ENCODE measurements at places on chromosomes 1 and 21. TPM values are rescaled to one million over a fixed set of nuclear protein-coding genes. Genes with fewer than 3 reads are reported as not detected.

GRCh38 chr1:70764747-70765146 is 282.9 kb downstream of the PTGER3 start:
- DNase-seq = no peak

- no peak for DNase-seq
Observed at GRCh38 chr1:169694304-169695075, 16.9 kb downstream of the SELL start.

- DNase-seq = no peak
Observed at GRCh38 chr1:225824533-225824941, 14.6 kb downstream of the EPHX1 start.

- DNase-seq = no peak
Observed at GRCh38 chr1:61585714-61586113, 139.2 kb downstream of the TM2D1 start.

Gene KCNJ10
- total RNA-seq = not detected

GRCh38 chr1:12409681-12410080 is 179.9 kb downstream of the VPS13D start:
- no peak for DNase-seq

DNA sequence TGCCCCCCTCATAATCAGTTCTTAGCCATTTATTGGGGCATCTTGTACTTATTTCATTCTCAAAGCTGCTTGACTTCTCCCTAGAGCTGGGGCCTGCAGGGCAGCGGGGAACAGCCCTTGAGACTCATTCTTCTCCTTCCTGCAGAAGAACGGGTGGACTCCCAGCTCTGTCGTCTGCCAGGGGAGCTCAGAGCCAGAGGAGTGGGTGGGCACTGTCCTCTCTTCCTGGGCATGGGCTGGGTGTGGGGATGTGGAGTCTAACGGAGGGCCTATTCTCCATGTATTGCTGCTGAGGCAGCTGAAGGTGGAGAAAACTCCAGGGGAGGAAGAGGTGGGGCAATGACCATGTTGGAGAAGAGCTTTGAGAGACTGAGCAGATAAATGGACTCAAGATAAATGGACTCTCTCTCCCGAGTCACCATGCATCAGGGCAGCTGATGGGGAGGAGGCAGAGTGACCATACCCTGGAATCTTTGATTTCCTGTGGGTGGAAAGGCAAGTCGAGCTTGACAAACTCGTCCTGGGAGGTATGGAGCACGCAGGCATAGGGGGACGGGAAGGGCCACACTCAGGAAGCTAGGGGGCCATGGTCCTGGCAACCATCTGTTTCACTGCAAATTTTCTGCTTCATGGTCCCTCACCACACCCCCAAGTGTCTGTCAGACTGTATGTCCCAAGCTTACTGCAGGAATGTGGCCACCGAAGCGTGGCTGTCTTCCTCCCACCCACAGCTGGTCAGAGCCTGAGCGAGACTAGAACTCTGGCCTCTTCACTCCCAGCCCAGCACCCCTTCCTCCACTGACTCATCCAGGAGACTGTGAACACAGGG is 56.9 kb upstream of the ATP2B4 start:
- peak; percentile 83 for DNase-seq

Gene ST6GALNAC5
- total RNA-seq = 3.4 TPM

DNA sequence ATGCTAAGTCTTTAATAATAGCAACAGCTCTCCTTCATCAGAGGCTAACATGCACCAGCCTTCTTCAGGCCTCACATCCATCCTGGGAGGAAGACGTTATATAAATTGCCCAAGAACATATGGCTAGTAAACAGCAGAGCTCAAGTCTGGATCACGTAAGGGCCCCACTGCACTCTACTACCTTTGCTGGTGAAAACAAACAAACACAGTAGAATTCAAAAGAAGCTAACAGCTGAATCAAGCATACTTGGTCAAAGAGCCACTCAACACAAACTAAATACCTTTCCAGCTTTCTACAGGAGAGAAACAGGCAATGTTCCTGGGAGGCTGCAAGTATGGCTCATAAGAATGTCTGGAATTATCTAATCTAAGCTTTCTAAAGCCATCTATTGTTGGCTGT is 66.0 kb downstream of the WLS start:
- DNase-seq = no peak

DNA sequence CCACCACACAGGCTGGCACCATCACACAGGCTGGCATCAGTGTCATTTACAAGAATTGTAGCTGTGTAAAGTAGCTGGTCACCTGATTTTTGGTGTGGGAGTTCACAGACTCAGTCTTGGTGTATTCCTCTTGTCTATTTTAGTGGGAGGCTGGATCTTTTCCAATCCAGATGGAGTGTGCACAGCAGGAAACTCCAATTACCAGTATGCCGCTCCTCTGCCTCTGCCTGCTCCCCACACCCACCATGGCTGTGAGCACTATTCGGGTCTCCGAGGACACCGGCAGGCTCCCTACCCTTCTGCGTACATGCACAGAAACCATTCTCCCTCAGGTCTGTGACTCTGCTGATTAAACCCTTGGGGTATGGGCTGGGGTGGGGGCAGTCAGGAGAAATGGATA is 24.2 kb downstream of the TBX19 start:
- DNase-seq = no peak

Gene KCNE2
- not detected for total RNA-seq

GRCh38 chr1:53575141-53575954 is 116.1 kb downstream of the DMRTB1 start:
- DNase-seq = no peak

Gene SLC6A17
- total RNA-seq = 0.54 TPM

DNA sequence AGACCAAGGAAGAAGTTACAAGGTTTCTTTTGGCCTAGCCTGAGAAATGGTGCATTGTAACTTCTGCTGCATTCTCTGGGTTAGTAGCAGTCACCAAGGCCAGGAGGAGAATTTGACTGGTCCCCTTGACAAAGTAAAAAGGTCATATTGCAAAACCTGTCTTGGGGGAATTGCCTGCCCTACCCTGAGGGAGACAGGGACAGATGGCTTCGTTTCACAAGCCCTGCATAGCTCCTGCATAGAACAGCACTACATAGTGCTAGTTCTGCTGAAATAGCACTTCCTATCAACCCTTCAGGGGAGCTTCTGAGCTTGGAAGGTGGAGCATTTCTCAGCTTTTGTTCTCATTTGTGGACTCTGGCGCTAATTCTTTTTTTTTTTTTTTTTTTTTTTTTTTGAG is 20.4 kb upstream of the AK2 start:
- DNase-seq = no peak

GRCh38 chr1:156074661-156075060 is 7.6 kb downstream of the MEX3A start:
- no peak for DNase-seq

Gene FBLIM1
- 43.6 TPM for total RNA-seq

DNA sequence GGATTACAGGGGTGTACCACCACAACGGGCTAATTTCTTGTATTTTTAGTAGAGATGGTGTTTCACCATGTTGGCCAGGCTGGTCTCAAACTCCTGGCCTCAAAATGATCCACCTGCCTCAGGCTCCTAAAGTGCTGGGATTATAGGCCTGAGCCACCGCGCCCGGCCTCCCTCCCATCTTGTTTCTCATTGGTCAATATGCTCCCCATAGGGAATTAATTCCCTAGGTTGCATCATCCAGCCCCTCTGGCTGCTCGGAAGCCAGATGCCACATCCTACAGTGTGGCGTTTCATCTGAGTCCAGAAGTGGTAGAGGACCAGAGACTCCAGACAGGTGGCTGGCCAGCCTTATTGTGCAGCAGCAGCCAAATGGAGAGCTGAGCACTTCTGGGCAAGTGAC is 11.5 kb upstream of the VASH2 start:
- DNase-seq = no peak

DNA sequence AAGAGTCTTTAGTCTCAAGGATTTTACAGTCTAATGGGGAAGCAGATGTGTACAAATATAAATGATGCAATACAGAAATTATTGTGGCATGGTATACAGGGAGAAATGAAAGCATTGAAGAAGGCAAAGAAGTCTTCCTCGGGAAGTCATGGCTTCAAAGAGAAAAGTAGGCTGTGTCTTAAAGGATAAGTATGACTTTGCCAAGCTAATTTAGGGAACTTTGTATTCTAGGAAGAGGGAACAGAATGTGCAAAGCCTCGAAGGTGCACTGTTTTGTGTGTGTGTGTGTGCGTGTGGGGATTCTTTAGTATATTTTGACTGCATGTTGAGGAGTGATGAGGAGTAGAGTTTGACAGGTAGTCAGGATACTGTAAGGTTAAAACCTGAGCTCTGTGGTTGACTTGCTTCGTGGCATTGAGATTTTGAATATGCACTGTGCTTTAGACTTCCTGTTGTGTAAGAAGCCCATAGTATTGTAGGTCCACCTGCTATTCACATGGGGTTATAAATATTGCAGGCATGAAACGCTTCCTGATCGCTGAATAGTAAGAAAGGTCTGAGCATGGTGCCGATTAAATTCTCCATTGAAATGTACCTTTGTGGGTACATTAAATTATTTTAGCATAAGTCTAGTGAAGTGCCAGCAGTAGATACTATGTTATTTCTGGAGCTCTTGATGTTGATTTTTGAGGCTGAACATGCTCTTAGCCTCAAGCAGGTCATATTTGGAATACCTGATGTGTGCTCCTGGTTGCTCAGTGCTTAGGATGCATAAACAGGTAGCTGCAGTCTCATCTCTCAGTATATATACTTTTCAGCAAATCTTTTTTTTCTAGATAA is 8.0 kb downstream of the SMAP2 start:
- DNase-seq = no peak

DNA sequence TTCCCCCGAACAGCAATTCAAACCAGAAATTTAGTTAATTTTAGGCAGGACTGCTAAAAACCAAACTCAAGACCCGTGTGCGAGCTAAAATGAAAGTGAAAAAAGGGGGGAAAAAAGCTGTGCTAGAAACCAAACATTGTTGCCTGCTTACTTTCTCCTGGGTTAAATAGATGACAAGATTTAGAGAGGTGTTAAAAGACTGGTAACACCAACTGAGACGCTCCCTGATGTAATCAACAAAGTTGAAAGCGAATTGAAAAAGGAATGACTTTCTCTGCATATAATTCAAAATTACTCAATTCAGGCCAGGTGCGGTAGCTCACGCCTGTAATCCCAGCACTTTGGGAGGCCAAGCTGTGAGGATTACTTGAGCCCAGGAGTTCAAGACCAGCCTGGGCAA is 6.8 kb downstream of the CDCA8 start:
- DNase-seq = no peak

DNA sequence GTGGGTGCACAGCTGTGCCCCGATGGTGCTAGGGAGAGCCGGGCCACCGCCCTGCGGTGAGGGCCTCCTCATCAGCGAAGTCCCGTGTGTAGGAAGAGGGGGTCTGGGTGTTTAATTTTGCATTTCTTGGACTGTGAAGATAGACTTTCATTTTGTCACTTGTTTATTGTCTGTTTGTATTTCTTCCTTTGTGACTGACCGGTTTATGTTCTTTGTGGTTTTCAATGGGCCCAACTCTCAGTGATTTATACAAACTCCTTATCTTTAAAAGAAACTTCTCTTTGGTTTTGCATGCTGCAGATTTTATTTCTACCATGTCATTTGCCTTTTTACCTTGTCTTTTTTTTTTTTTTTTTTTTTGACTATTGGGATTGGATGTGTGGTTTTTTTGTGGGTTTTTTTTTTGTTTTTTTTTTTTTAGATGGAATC is 65.1 kb downstream of the COL18A1 start:
- DNase-seq = peak; percentile 68

DNA sequence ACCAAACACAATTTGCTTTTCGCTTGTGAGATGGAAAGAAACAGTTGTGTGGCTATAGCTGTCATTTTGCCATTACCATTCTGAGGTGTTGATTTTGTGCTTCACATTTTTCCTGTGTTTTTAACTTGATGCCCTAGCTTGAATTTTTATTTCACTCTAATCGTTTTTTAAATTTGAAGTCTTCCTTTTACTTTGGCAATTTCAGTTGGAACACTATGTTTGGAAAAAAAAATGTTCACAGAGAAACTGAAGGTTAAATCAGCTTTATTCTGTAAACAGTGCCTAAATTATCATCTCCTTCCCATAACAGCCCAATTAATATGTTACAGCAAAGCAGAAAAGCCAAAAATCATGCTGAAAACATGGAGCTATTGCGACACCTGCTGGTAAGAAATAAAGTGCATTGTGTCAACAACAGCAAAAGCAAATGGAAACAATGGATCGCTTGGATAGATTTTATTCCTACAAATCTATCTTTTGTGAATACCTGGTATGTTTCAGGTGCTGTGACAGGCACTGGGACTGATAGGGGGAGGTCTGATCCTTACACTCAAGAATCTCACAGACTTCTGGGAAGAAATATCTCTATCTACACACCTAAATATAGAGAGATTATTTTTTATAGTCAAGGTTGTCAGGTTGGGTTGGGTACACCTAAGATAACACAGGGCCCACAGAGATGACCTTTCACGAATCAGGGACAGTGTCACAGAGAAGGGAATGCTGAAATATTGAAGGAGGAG is 16.2 kb upstream of the ERICH3 start:
- peak; percentile 52 for DNase-seq

Gene DAP3
- 48.6 TPM for total RNA-seq

- DNase-seq = no peak
Observed at GRCh38 chr1:12287869-12288268, 58.0 kb downstream of the VPS13D start.

DNA sequence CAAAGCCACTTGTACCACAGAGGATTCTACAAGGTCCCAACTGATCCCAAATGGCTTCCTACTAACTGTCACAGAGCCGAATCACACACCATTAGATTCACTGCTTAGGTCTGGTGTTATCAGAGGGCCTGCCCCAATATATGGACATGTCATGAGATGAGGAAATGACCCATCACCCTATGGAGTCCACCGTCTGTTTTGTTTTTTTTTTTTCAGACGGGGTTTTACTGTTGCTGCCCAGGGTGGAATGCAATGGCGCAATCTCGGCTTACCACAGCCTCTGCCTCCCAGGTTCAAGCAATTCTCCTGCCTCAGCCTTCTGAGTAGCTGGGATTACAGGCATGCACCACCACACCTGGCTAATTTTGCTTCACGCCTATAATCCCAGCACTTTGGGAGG is 83.8 kb upstream of the ETS2 start:
- DNase-seq = no peak

- no peak for DNase-seq
Observed at GRCh38 chr1:172530000-172530399, 3.0 kb upstream of the SUCO start.

Gene CELA3A
- not detected for total RNA-seq

Gene CFHR2
- total RNA-seq = not detected

DNA sequence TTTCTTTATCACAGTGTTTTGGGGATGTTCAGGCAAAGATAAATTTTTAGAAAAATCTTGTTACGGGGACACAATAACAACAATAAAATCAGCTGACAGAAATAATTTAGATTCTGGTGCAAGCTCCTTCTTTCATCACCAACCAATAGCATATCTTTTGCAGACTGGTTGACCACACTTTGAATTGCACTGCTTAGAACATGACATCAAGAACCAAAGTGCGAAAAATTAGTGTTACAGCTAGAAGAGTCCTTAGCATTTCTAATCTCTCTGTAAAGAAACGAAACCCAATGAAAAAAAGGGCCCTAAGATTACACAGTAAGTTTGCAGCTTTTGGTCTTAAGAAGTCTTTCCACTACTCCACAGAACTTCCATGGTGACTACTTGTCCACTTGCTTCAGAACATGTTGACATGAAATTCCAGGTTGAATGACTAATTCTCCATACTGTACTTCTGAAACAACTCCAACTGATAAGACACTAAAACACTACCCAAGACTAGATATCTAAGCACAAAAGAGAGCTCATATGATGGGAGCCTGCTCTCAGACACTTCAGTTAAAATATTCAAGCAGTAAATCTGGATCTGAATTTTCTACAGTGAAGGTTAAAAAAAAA is 31.3 kb downstream of the XKR8 start:
- peak; percentile 66 for DNase-seq

Gene CYP4Z1
- total RNA-seq = not detected

All from IMR-90 (cell line).